ENCODE measurements at places on chromosomes 7 and 10.

DNA sequence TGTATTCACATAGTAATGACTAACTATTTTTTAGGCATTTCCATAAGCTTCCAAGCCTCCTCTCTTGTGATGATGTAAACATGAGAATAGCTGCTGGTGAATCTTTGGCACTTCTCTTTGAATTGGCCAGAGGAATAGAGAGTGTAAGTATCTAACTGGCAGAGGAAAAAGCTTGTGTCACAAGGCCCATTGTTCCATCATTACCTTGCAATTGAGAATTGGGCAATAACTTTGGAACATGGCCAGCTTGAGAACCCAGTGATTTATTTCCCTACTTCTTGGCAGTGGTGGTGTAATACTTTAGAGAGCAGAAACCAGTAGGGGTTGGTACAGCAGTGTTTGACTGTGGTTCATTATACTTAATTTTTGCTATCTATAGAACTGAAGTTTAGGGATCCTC is 12.0 kb downstream of the IFRD1 start:
- DNase-seq = no peak

DNA sequence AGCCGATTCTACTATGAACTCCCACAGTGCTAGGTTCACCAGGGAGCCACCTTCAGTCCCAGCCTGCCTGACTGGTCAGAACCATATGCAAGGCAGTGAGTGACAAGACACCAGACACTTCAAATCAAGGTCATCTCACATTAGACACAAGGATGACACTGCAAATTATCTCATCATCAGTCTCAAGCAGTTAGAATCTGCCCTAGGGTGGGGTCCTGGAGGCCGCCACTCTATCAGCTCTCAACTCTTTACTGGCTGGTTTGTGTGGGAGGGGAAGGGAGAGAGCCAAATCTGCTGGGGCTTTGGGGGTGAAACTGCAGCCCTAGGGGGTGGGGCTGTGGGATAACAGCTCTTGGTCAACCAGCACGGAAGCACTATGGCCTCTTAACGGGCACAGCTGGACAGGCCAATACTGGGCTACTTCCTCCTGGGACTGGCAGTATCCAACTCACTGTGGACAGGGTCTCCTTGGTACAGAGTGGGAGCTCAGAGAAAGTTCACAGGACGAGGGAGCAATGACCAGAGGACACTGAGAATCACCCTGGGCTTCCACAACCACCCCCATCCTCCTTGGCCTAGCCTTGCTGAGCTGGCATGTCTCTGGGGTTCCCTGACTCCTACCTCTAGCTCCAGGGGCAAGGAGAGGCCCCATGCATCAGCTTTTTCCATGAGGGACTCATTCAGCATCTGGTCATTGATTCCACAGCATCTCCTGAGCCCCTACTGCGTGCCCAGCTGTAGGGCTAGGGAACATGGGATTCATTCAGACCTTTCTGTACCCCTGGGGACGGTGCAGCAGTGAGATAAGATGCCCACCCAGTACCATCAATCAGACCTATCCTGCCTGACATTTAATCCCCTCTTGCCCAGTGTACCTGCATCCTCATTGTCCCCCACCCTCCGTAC is 5.4 kb downstream of the GPRIN2 start:
- DNase-seq = no peak

DNA sequence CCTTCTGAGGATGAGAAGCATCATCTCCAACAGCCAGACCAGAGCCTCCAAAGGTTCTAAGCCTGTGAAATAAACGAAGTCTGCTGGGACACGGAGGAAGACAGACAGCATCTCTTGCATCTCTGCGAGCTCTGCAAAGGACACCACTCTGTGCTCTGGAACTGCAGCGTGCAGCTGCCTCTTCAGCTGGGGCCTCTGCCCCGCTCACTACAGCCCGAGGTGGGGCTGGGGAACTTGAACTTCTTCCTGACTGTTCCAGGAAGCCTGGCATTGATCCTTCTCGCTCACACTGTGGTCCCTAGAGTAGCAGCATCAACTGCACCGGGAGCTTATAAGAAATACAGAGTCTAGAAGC is 163.3 kb downstream of the USP6NL start:
- no peak for DNase-seq

- no peak for DNase-seq
These were observed 67.7 kb downstream of the NSUN6 start for GRCh38 chr10:18583575-18584270.

DNA sequence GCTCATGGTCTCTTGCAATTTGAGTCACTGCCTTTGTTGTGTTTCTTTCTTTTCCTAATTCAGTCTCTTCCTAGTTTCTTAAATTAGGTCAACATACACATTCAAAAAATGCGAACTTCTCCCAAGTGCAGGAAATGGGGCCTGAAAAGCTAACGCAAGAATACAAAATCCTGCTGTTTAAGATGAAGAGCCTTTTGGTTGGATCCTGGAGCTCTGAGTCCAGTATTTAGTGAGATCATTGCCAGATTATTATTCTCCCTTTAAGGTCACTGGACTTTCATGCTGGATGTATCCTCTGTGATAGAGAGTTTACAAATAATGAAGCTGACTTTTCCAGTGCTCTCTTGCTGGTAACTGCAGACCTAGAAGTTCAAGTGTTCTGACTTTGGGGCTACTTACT is 401.9 kb upstream of the MKI67 start:
- no peak for DNase-seq

Data from CD4-positive, alpha-beta T cell treated with Interleukin-17A for 1 hour (primary cell).